ENCODE measurements at places on chromosomes 5 and 9. TPM values are rescaled to one million over a fixed set of nuclear protein-coding genes. Genes with fewer than 3 reads are reported as not detected.

DNA sequence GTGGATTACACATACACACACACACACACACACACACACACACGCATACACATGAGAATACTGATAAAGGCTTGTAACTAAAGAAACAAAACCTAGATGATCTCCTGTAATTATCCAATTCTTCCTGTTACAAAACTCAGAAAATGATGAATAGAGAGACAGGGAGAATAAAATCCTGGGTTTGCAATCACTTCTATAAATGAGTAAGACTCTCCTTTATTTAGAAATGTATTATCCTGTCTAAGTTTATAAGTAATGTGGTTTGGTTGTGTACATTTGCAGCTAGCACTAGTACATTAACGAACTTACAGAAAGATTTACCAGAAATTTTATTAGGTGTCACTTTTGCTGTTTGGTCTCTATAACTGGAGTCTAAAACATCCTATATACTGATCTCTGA is 2.8 kb upstream of the PRR16 start:
- no peak for DNase-seq

DNA sequence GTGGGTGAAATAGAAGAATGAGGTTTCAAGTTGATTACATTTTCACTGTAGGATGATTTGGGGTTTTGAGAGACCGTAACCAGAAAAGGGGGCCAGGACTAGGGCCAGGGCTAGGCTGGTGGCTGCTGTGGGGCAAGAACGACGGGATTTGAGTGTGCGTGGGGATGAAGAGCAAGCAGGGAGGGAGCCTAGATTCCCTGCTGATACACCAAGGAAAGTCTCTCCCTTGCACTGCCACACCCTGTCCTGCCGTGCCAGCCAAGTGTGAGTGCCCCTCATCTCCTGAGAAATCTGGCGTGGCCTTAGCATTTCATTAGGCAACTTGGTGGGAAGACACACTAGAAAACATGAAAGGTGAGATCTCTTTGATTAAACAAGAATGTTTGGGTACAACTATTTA is 42.6 kb downstream of the RAI14 start:
- no peak for DNase-seq

The COL23A1 gene
- total RNA-seq, result not detected

The CDKN2B-AS1 gene
- 0.32 TPM for total RNA-seq

GRCh38 chr9:79166005-79166404 is 405.8 kb upstream of the TLE4 start:
- no peak for DNase-seq

All from pancreas (tissue), 10 donors.